ENCODE measurements at places on chromosomes 5 and 9.

DNA sequence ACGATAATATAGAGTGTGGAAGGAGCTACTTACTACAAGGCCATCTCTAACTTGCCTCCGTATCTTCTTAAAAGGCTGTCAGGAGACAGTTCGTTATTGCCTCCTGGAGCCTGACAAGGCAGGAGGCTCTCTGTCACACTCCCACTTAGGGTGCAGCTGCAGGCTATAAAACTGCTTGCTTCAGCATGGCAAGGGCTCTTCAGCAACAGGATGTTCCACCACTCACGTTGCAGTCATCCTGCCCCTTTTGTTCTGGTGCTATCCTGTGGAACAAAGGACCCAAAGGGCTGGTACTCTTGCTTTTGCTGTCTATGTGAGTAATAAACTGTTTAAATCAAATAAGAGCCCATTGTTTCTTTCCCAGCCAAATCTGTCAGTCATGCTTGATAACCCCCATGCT, 508.9 kb downstream of the NTRK2 start:
- peak; percentile 98 for DNase-seq

DNA sequence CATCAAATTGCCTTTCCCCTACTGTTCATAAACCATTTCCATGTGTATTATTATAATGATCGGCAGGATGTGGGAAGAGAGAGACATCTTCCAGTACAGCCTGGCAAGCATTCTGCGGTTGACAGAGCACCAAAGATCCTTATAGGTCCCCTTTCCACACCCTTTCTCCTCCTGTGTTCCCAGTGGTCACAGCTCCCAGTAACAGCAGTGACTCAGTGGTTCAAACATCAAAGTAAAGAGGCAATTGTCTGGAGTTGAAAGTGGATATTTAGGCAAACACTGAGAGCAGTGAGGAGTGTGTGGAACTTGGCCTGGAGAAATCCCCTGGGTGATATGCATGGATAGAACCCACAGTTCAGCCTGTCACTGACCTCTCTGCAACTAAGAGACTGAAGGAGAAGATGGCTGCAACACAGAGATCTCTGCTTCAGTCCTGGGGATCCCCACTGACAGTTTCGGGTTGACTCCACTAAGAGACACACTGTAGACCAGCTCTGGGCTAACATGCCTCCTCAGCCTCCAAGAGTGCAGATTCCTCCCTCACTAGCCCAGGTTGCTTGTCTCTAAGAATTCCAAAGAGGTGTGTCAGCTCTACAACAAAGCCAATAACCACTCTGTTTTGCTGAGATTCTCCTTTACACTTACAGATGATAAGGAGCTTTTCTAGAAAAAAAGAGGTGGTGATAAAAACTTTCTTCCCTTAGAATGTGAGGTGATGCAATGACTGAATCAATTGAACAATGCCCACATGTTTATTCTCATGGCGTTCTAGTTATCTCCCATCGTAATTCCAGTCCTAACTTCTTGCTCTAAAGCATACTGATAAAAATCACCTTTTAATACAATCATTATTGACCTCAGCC, 94.4 kb upstream of the IL6ST start:
- DNase-seq, result no peak

- DNase-seq, result no peak
Observed at GRCh38 chr9:16135968-16136367, 583.1 kb downstream of the CCDC171 start.

DNA sequence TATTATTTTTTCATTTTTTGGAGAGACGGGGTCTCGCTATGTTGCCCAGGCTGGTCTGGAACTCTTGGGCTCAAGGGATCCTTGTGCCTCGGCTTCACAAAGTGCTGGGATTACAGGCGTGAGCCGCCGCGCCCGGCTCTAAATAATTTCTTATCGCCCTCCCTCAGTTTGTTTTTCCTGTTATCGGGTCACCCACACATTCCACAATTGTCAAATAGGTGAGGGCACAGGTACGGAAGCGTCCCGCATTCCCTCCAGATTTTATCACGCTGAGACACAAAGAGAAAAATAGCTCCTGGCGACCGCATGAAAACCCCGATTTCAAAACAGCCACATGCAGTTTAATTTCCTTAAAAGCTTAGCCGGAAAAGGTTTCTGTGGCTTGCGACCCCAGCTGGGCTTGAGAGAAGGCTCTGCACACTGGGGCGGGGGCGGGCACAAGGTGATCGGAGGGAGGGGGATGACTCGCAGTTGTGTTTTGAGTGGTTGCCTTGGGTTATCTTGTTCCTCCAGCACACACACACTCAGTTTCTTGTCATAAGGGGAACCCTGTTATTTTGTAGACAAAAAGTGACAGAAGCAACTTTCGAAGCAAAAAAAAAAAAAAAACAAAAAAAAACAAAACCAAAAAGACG, 717 bp upstream of the IQGAP2 start:
- no peak for DNase-seq

DNA sequence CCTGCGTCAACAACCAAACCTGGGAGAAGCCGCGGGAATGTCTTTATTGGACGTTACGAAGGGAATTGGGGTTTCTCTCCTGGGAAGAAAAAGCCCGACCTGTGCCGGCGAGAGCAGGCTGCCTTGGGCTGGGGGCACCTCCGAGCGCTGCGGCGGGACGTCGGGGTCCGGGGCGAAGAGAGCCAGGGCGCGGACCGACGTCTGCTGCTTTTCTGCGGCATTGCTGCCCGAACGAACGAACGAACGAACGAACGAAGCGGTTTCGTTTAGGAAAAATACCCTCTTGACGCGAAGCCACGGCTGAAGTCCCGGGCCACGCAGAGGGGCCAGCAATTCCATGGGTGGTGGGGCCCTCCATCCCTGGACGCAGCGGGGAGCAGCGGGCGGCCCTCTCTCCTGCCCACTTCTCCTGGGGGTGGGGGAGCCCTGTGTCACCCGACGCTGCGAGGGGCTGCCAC, 4.8 kb upstream of the PITX1 start:
- no peak for DNase-seq

GRCh38 chr5:39426051-39426745, 1.4 kb upstream of the DAB2 start:
- DNase-seq, result no peak

- DNase-seq, result no peak
Observed at GRCh38 chr5:82808960-82809359, 268.2 kb downstream of the TMEM167A start.

DNA sequence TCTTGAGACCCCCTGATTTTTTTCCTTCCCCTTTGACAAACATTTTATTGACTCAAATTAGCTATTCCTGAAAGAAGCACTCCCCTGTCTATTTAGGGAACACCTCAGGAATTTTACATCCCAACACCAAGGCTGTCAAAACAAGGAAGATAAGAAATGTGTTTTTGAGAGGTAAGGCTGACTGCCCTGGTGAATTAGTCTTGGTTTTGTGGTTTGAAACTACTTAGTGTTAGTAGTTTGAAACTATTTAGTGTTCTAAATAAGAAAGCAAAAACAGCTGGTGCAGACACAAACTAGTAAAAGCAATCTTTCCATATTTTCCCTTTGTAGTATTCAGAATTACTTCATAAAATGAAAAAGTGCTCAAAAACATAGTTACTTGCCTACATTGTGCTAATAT, 120.7 kb downstream of the PCSK1 start:
- DNase-seq, result no peak

DNA sequence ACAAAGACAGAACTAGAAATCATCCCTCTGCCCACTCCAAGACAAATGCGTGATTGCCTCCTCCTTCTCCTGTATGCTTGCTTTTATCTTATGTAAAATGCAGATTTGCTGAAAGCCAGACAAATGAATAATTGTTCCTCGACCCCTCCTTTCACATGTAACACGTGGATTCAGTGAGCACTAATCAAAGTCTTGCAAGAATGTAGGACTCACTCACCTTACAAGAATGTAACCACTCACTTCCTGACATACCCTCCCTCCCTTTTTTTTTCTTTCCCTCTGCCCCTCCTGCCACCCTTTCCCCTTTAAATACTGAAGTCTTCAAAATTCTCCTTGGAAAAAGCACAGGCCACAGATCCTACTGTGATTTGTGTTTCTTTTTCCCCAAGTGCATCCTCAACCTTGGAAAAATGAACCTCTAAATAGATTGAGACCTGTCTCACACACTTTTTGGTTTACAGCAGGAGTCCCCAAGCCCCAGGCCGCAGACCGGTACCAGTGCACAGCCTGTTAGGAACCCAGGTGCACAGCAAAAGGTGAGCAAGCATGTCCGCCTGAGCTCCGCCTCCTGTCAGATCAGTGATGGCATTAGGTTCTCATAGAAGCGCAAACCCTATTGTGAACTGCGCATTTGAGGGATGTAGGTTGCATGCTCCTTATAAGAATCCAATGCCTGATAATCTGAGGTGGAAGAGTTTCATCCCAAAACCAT, 29.4 kb upstream of the HSD17B3 start:
- DNase-seq, result no peak

DNA sequence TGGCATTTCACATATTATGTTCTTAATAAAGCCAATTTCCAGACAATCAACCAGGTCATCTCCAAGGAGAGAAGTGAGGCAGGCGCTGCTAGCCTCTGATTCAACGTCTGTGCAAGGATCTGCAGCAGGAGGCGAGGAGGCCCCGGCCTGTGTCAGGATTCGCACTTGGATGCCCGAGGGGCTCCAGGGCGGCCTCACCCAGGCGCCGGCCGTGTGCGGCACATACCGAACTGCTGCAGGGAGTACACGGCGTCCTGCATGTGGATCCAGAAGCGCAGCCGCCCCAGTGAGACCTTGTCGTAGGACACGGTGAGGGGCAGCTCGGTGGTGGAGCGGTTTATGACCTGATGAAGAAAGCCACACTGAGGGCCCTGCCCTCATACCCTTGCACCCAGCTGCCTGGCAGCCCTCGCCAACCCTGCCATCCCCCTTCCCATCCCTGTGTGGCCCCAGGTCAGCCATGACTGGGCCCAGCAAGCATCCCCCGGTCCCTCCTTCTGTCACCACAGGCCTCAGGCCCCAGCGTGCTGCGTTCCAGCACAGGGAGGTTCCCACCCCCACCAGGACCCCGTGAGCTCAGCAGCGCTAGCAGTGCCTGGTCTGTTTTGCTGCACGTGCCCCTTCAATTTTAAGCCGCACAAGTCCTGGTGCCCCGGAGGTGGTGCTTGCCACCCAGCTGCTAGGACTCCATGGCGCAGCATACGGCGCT, 9.9 kb downstream of the CLPTM1L start:
- no peak for DNase-seq

GRCh38 chr5:180137401-180138213, 66.0 kb upstream of the RNF130 start:
- DNase-seq, result no peak

GRCh38 chr5:40736103-40736875, 19.5 kb downstream of the TTC33 start:
- no peak for DNase-seq

- DNase-seq, result no peak
Observed at GRCh38 chr9:12266758-12267157, 426.4 kb upstream of the TYRP1 start.

DNA sequence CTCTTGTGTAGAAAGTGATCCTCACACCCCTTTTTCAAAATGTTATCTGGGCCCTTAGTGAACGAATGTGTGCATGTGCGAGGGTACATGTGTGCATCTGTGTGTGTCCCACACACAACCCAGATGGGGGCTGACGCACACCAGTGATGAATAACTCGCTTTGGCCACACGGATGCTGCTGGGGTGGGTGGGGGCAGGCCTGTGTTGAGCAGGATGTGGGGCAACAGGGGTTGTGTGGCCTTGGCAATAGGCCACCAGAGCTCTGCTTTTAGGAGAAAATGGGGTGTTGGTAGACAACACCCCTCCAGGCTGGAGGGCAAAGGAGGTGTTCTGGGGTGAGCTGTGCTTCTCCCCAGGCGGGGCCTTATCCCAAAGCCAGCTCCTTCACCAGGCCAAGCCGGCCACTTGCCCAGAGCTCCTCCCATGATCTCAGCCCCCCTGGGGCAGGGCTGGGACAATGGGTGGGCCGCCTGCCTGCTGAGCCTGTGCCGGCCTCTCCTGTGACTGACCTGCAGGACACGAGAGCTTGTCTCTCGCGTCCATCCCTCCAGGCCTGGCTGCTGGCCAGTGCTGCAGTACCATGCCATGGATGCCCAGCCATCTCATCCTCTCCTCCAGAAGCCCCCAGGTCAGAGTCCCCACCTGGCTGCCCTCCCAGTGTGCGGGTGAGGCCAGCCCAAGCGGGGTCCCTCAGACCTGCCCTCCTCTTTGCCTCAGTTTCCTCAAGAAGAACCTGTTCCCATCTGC, 1.7 kb downstream of the DBN1 start:
- DNase-seq, result no peak

- no peak for DNase-seq
Observed at GRCh38 chr5:67051164-67051563, 145.4 kb downstream of the CD180 start.

DNA sequence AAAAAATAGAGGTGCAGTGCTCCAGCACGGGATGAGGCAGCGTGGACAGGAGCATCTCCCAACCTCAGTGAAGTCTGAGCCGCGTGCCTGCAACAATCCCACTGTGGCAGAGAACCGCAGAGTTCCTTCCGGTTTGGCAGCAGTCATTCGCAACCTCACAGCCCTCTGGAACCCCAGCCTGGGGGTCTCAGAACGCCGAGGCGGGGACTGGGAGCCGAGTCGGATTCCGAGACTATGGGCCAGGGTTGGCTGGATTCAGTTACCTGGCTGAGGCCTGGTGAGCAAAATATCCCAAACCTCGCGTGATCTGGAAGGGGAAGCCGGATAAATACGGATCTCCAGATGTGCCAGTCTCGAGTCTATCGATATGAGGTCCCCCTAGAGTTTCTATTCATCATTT, 27.0 kb downstream of the CDKN2A start:
- no peak for DNase-seq

DNA sequence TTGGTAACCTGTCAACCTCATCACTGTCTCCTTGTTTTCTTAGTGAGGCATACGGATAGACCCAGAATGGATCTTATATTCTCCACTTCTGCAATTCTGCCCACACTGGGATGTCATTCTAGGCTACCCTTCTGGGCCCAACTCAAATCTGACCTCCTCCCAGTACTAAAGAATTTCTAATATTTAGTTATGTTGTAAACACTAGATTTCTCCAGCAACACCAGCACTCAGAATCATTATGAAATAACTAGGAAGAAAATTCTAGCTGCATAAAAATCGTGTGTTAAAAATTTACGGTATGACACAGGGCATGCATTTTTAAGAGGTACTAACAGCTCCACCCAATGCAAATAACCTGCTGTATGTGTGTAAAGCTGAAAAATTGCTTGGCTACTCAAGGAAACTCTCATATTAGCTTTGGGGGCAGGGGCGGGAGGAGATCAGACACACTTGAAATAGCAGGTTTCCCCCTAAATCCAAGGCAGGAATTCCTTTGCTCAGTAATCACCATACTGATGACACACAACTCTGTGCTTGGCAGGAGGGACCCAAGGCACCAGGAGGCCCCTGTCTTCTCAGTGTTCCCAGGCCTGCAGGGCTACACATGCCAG, 27.3 kb downstream of the MACROH2A1 start:
- no peak for DNase-seq

- no peak for DNase-seq
Observed at GRCh38 chr5:83720836-83721537, at the start of gene HAPLN1. Gene HAPLN1 (minus strand): TSS chr5:83720855. CDS start chr5:83673523, 47,332 bp downstream.

- DNase-seq, result no peak
Observed at GRCh38 chr5:75584641-75585040, 26.6 kb upstream of the ANKDD1B start.

DNA sequence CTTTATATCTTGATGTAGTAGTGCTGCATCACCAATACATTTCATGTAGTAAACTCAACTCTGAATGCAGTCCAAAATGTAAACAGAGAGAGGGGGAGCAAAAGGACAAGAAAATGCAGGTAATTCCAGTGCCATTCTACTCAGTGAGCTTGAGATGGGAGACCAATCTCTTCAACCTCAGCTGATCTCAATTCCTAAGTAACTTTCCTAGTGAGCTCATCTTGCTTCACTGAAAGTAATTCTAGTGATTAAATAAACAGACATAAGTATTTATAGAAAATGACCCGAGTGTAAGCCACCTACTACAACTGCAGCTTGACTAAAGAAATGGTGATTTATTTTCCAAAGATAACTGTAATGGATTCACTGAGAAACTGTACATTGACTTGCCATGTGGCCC, 424.5 kb downstream of the DMRT2 start:
- DNase-seq, result no peak
